Caki2 (cell line): ENCODE measurements at places on chromosomes 3 and 15. TPM values are rescaled to one million over a fixed set of nuclear protein-coding genes. Genes with fewer than 3 reads are reported as not detected.

The ACAA1 gene
- 41.3 and 44.5 TPM in 2 replicates for total RNA-seq

The HYAL1 gene
- total RNA-seq, result 1.2 TPM in 1 of 2 replicates, not detected in the other

The POPDC2 gene
- not detected in 2 replicates for total RNA-seq

The TGM5 gene
- not detected in 2 replicates for total RNA-seq

- DNase-seq, result peak; percentile 34
These were observed 270.3 kb downstream of the RYR3 start for GRCh38 chr15:33581032-33581431.

GRCh38 chr3:129595544-129596193 lies 10.8 kb downstream of the PLXND1 start:
- DNase-seq, result no peak

- no peak for DNase-seq
These were observed 24.8 kb upstream of the SHISA5 start for GRCh38 chr3:48528754-48529153.

DNA sequence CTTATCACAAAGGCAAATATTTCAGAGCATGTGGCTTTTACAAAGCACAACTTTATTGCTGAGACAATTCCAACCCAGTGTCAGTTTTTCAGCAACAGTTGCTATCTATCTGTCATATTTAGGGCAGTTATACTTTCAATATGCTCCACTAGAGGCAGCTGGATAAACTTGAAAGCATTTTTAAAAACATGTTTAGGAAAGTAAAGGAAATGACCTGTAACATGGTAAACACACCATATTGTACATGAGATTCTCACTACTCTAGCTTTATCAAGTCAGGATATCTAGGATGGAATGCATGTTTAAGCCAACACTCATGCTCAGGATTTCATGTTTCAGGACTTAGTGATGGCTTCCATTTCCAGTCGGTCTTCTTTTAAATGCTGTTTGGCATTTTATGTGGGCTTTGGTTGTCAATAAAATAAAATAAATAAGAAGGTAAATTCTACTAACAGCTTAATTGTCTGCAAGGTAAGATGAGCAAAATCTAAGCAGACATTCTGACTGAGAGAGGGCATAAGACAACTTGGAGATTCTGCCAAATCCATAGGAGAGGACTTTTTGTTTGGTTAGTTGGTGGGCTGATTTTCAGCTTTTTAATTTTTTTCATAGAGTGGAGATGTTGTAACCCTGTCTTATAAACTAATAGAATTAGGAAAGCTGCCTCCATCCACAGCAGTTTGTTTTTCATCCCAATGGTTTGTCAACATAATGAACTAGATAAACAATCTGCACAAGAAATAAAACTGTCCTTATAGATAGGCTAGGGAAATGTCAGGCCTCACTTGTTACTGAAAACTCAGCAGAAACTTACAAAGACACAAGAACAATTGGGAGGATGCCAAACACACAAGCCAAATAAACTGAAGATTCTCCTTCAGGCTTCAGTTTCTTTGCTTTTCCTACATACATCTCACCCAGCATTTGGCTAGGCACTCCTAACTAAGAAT lies 63.4 kb upstream of the CPB1 start:
- DNase-seq, result no peak

- DNase-seq, result peak; percentile 59
These were observed 75.0 kb upstream of the RNU6-1 start for GRCh38 chr15:67914537-67915460.

DNA sequence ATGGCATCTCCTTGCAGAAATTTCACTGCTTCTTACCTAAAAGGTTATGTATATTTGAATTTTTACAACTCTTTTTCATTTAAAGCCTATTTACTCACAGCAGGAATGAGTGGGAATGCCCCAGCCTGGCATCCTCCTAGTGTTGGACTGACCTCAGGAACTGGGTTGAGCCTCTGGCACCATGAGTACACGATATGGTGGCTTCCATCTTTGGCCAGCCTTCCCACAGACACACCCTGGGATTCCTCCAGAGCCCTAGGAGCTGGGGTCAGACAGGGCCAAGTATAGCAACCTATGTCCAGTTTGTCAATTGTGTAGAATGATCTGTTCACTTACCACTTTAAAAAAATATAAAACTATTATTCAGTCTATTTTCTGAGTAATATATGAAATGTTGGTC lies 57.2 kb upstream of the HEG1 start:
- DNase-seq, result no peak

GRCh38 chr3:149299938-149300801 lies 33.3 kb downstream of the TM4SF18 start:
- DNase-seq, result peak; percentile 95
